Nephron progenitor cell (in vitro differentiated cells): ENCODE measurements at places on chromosomes 5 and 9.

DNA sequence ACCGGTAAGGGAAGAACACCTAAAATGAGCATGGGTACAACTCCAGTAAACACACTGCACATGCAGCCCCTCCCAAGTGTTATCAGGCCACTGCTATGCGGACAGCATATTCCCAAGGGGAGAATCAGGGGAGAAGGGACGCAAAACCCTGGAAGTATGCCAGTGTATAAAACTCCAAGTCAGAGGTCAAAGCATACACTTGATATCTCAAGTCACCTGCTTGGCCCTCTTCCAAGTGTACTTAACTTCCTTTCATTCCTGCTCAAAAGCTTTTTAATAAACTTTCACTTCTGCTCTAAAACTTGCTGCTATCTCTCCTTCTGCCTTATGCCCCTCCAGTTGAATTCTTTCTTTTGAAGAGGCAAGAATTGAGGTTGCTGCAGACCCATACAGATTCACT, 408.1 kb downstream of the HTR1A start:
- DNase-seq: no peak

- no peak for DNase-seq
These were observed 11.0 kb downstream of the ABLIM3 start for GRCh38 chr5:149152317-149152746.

- no peak for DNase-seq
These were observed 18.7 kb downstream of the LCP2 start for GRCh38 chr5:170278611-170279458.

- no peak for DNase-seq
These were observed 67.0 kb downstream of the STX17 start for GRCh38 chr9:99973455-99973854.

DNA sequence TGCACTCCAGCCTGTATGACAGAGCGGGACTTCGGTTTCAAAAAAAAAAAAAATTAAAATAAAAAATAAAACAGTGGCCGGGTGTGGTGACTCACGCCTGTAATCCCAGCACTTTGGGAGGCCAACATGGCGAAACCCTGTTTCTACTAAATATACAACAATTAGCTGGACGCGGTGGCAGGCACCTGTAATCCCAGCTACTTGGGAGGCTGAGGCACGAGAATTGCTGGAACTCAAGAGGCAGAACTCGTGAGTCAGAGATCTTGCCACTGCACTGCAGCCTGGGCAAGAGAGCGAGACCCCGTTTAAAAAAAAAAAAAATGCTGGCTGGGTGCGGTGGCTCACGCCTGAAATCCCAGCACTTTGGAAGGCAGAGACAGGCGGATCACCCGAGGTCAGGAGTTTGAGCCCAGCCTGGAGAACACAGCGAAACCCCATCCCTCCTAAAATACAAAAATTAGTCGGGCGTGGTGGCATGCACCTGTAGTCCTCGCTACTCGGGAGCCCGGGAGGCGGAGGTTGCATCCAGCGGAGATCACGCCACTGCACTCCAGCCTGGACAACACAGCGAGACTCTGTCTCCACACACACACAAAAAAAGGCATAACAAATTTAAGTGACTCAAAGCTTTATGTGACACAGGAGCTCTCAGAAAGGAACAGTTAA, 1.5 kb upstream of the NPM1 start:
- no peak for DNase-seq

- no peak for DNase-seq
These were observed 150.7 kb upstream of the ZNF462 start for GRCh38 chr9:106712279-106712678.

DNA sequence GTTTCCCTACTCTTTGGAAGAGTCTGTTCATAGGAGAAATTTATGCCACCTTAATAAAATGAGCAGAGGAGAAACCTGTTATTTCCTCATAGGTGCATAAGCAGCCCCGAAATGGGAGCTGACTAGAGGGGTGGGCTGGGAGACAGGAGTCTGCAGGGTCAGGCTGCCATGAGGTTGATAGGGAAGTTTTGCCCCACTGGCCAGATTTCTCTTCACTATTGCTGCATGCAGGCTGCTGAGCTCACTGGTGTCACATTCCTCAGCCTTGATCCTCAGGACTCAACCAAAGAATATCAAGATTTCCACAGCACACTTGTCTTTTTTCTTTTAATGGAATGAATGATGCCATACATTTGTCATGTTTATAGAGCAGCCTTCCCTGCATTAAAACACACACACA, 60.7 kb downstream of the BHMT start:
- DNase-seq: no peak

DNA sequence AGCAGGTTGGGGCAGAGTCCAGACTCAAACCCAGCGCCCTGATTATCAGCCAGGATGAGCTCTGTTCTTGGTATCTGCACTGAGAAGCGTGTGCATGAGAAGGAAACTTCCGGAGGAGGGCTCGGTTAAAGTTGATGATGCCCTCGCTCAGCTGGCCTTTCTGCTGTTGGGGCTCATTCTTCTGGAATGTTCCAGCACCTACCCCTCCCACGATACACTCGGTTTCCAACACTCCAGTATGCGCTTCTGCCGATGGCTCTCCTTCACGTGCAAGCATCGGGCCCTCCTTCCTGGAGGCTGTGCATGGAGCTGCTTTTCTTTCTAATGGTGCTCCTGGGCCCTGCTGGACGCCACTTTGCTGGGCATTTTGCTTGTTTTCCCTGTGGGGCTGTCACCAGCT, 134.0 kb downstream of the RXRA start:
- no peak for DNase-seq
